IPS DF 6.9 (cell line): ENCODE measurements at places on chromosomes 11 and 22.

- no peak for DNase-seq
Observed at GRCh38 chr22:27125539-27125938, 468.2 kb downstream of the MIAT start.

- no peak for DNase-seq
Observed at GRCh38 chr11:87174870-87175269, 137.1 kb downstream of the TMEM135 start.

DNA sequence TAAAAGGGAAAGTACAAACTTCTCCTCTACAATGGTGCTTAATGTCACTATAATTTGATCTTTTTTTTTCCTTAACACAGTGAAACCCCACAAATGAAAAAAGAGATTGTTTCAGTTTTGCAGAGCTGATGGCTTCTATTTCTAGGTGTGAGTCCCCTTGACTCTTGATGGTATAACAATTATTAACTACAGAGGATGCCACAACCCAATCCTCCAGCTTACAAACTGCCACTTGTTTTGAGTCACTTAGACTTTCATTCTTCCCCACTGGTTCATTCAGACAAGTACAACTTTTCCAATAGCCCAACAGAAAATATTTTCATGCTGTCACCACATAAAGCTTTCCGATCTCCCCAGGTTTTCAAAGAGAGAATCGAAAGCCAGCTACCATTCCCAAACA lies 812.2 kb downstream of the LRRC4C start:
- DNase-seq = no peak

DNA sequence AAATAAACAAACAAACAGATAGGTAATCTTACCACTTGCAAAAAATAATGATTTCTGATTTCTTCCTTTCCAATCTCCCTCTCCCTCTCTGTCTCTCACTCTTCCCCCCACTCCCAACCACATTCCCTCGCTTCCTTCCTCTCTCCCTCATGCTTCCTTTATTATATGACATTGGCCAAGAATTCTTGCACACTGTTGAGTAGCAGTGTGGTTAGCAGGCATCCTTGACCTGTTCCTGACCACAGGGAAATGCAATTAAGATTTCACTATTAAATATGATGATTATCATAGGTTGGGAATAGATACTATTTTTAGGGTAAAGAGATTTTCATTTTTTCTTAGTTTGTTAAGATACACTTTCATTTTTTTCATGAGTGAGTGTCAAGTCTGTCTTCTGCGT lies 14.7 kb upstream of the PLAAT4 start:
- DNase-seq = no peak

DNA sequence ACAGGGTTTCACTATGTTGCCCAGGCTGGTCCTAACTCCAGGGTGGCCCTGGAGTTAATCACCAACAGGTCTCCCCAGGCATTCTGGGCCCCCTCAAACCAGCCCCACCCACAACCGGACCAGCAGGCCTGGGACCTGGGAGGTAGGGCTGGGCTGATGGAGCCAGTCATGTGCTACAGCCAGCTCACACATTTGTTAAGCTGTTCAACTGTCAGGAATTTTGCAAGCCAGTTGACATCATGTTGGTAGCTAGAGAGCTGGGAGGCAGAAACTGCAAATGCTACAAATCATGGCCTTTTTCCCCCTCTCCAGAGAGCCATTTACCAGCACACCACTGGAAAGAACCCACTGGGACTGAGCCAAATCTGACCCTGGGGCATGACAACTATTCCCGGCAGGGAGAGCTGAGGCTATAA lies 6.8 kb downstream of the ARHGAP1 start:
- no peak for DNase-seq

DNA sequence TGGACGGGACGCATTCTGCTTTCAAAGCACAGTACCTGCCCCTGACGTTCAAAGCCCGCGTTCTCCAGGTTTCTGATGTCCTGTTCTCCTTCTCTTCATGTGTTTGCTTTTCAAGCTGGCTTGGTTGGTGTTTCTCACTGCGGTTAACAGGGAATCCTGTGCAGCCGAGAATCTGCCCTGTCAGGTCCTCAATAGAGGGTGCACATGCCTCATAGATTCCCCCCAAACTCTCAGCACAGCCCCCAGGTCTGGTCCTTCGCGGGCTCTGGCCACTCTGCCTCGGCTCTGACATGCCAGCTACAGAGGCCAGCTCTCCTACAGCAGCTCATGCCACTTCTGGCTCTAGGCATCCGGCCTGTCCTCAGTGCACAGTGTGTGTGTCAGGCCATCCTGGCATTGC lies 1343.8 kb downstream of the TBC1D22A start:
- DNase-seq = no peak

DNA sequence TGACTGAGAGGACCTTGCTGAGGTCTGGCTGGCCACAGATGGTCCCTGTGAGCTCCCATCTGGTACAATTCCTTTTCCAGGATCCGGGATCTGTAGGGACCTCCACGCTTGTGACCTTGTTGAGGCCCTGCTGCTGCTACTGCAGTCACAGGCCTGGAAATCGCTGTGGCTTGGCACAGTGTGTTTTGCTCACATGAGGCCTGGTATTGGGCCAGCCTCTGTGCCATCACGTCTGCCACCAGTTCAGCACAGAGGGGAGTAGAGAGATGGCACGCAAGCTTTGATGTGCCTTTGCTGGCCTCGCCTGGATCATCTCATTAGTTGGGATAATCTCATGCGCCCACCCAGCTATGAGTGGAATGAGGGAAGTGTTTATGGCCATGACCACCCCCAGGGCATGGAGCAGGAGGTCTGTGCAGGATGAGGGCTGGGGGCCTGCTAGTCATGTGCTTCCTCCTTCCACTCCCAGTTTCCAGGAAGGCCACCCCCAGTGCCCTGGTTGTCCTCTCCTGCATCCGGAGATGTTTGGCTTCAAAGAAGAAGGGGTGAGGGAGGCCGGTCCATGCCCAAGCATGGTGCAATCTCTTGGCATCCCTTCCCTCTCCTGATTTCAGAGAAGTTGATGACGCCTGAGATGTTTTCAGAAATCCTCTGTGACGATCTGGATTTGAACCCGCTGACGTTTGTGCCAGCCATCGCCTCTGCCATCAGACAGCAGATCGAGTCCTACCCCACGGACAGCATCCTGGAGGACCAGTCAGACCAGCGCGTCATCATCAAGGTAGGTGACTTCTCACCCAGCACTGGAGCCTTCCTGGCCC lies 22.4 kb downstream of the DERL3 start:
- no peak for DNase-seq

DNA sequence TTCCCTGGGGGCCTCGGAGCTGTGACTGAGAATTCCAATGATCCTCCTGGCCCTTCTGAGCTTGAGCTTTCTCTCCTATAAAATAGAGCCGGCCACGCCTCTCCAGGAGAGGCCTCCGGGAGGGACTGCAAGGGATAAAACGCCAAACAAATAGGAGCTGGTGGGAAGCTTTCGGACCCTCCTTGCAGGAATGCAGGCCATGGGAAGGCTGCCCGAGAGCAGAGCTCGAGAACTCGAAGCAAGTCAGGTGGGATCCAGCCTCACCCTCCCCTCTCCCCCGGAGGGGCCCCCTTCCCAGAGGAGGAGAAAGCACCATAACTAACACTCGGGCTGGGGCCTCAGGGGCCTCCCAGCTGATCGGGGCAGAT lies 34.6 kb downstream of the FLRT1 start:
- DNase-seq = no peak

- DNase-seq = no peak
Observed at GRCh38 chr22:42560781-42561180, 7.0 kb downstream of the SERHL2 start.

GRCh38 chr22:34975721-34976120 lies 90.2 kb upstream of the ISX start:
- no peak for DNase-seq

DNA sequence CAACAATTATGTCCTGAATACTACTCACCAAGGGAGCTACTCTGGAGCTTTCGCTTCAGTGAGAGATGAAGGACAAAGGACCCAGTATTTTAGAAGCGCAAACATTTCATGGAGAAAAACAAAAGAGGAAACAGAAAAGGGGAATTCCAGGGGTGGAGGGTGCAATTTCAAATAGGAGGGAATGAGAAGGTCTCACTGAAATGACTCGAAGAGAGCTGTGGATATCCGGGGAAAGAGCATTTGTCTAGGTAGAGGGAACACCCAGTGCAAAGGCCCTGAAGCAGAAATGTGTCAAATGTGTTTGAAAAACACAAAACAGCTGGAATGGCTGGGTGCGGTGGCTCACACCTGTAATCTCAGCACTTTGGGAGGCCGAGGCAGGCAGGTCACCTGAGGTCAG lies 2.4 kb downstream of the RPS19BP1 start:
- DNase-seq = no peak
